H9 (cell line): ENCODE measurements at places on chromosomes 6 and 20. TPM values are rescaled to one million over a fixed set of nuclear protein-coding genes. Genes with fewer than 3 reads are reported as not detected.

DNA sequence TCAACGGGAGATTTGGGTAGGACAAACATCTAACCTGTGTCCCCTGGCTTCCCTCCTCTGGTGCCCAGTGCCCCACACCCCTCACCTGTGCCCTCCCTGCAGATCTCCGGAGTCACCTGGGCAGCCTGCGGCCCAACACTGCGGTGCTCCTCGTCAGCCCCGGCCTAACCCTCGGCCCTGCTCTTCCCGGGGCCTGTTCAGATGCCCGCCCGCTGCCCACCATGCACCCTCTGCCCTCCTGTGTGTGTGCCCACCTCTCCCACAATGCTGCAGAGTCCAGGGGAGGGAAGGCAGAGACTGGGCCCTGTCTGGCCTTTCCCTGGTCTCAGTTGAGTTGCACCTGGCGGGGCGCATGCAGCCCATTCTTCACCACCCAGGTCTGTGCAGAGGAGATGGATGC is 349.3 kb downstream of the CDH4 start:
- peaks cover 9% of the 10 kb centered on the region for H3K36me3 ChIP-seq
- H3K4me3 ChIP-seq = no peak overlapping the region
- no peak for DNase-seq
- no peaks in the 10 kb centered on the region for H3K4me1 ChIP-seq
- no peaks in the 10 kb centered on the region for H3K27me3 ChIP-seq
- H3K27ac ChIP-seq = no peak overlapping the region

GRCh38 chr20:62980970-62981369 is 25.8 kb downstream of the BHLHE23 start:
- H3K4me1 ChIP-seq = no peaks in the 10 kb centered on the region
- DNase-seq = peak; percentile 51
- no peak overlapping the region for H3K4me3 ChIP-seq
- H3K27ac ChIP-seq = no peak overlapping the region
- H3K27me3 ChIP-seq = no peaks in the 10 kb centered on the region

DNA sequence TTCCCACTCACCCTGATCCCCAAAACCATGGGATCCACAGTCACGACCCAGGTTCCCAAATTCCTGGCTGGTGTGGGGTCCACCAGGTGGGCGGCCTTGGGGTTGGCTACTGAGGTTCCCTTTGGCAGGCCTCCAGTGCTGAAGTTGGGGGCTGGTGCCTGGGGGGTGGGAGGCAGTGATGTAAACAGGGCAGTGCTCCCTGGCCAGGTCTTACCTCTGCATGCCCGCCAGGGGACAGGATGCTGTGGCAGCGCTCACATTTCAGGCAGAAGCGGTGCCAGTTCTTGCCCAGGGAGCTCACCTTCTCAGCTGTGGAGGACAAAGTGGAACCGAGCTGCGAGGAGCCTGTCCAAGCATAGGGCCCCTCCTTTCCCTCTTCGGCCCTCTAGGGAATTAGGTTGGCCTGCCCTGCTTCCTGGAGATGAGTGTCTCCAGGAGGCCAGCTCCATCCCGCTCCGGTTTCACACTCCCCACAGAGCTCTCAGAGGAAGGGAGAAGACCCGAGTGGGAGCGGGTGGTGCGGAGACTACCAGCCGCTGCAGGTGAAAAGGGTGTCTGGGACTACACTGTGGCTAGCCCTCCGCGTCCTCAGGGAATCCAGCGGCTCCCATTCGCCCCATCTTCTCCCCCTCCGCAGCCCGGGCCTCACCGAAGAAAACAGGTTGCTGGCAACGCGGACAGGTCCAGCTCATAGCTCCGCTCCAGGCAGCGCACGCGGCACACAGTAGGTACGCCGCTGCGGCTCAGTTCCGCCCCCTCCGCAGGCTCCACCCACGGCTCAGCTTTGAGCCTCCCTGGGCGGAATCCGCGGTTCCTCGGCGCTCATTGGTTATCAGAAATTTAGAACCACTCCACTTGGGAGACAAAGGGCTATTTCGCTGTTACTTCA is at the start of gene CRIP3:
TSS of gene CRIP3 (minus strand) at position 726 of the 889 bp plus-strand sequence. CDS start at position 692, 34 bp downstream.
- H3K27me3 ChIP-seq = no peaks in the 10 kb centered on the region
- peak within 1 kb of the TSS; percentile 70 for H3K4me3 ChIP-seq
- no peak within 1 kb of the TSS for H3K27ac ChIP-seq

GRCh38 chr6:11604215-11604614 is 66.7 kb downstream of the TMEM170B start:
- no peak overlapping the region for H3K4me3 ChIP-seq
- H3K27me3 ChIP-seq = no peaks in the 10 kb centered on the region
- H3K27ac ChIP-seq = no peak overlapping the region
- H3K4me1 ChIP-seq = peaks cover 6% of the 10 kb centered on the region; the same call in 1 of the 2 replicates

- no peaks in the 10 kb centered on the region for H3K36me3 ChIP-seq
- H3K27ac ChIP-seq = no peak overlapping the region
- no peak overlapping the region for H3K4me3 ChIP-seq
Observed at GRCh38 chr6:24451581-24452388, 37.6 kb downstream of the GPLD1 start.

DNA sequence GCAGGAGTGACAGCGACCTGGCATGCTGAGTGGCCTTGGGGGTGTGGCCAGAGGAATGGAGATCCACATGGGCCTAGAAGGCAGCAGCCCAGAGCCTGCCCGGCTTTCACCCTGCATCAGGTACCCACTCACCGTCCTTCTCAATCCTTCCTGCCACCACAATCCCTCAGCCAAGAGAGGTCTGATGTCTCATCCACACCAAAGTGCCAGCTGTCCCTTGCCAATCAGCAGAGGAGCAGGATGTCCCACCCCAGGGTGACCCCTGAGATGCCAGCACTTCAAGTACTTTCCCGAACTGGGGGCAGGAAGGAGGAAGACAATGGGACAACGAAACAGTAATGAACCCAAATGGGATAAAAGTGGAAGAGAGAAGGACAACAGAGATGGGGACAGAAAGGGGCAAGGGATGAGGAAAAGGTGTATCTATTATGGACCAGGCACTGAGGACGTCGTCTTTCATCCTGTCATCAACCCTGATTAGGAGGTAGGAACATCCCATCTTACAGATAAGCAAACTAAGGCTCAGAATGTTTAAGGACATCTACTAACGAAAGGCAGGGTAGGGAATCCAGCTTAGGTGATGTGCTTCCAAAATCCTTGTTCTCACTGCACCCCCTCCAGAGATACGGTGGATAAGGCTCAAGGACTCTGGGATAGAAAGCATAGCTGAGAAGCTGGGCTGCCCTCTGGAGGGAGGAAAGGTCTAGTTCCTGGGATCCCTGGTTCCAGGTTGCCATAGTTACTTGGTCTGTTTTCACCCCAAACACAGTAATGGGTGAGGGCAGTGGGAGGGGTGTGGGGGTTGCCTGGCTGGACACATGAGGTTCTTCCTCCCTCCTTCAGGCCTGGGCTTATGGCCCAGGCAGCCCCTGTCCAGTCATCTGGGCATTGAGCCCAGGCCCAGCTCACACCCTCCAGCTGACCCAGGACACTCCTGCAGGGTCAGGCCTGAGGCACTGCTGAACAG is 4.5 kb upstream of the TNXB start:
- peaks cover 2% of the 10 kb centered on the region; the same call in 1 of the 3 replicates for H3K36me3 ChIP-seq
- no peaks in the 10 kb centered on the region for H3K27me3 ChIP-seq
- H3K4me3 ChIP-seq = no peak overlapping the region; the same call in 2 of the 3 replicates
- H3K27ac ChIP-seq = no peak overlapping the region
- DNase-seq = peak; percentile 78

DNA sequence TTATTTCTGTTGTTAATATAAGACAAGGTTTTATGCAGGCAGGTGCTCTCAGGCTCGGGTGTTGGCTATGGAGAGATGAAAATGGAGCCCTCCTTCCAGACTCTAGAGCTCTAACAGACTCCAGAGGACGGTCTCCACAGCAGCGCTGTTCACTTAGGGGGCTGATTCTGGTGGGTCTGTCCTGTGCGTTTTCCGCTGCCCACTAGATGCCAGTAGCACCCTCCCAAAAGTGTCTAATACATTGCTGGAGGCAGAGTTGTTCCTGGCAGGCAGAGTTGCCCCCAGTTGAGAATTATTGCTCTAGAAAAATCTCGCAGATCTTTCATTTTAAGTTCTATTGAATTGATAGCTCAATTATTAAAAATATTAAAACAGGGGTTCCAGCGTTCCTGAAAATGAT is 109.9 kb downstream of the MAP3K4 start:
- no peak overlapping the region for H3K4me3 ChIP-seq
- no peak overlapping the region for H3K27ac ChIP-seq
- H3K4me1 ChIP-seq = no peaks in the 10 kb centered on the region
- H3K36me3 ChIP-seq = peaks cover 20% of the 10 kb centered on the region
- DNase-seq = no peak

DNA sequence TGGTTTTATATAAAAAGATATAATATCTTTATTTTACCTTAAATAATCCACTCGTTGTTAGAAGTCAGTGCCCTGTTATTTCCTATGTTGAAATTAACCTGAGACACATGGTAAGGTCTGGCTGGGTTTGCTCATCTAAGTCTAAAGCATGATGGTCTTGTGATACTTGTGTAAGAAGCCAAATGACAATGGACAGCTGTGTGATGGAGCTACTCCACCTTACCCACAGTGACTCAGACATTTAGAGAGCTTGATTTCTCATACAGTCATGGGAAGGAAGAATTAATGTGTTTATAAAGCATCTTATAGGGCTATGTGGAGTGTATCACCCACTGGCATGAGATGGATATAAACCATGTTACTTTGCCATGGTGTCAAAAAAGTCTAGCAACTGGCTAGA is 11.7 kb downstream of the CTCFL start:
- no peak overlapping the region for H3K27ac ChIP-seq
- no peaks in the 10 kb centered on the region for H3K36me3 ChIP-seq
- H3K4me3 ChIP-seq = no peak overlapping the region
- peaks cover 6% of the 10 kb centered on the region; the same call in 1 of the 2 replicates for H3K4me1 ChIP-seq
- H3K27me3 ChIP-seq = no peaks in the 10 kb centered on the region

DNA sequence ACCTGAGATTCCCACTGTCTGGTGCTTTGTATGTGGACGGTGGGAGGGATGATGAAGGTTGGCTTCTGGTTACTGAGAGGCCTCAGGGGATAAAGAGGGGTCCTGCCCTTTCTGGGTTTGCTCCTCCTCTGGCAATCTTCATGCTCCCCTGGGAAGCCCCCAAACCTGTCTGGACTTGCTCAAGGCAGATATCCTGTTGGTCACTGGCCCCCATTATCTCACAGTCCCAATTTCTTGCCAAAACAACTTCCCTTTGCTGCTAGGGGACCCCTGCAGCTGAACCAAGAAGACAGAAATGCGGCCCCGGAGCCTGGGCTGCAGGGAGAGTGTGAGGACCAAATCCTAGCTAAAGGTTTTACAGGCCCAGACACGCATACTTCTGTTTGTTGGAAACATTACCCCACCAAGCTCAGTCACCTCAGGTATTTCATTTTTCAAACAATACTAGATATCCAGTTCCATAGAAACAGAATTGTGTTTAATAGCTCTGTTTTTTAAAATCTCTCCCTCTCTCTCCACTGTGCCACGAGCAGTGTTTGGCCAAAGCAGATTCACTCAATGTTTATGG is 63.4 kb upstream of the MRPS10 start:
- H3K4me3 ChIP-seq = no peak overlapping the region
- H3K4me1 ChIP-seq = no peaks in the 10 kb centered on the region
- H3K27me3 ChIP-seq = no peaks in the 10 kb centered on the region
- no peak for DNase-seq

GRCh38 chr20:51624157-51624731 is 81.7 kb upstream of the NFATC2 start:
- H3K27me3 ChIP-seq = no peaks in the 10 kb centered on the region
- H3K36me3 ChIP-seq = no peaks in the 10 kb centered on the region
- H3K27ac ChIP-seq = no peak overlapping the region
- H3K4me3 ChIP-seq = no peak overlapping the region

GRCh38 chr6:126620719-126621118 is 280.8 kb downstream of the CENPW start:
- no peaks in the 10 kb centered on the region for H3K36me3 ChIP-seq
- H3K27me3 ChIP-seq = no peaks in the 10 kb centered on the region
- no peak for DNase-seq
- no peak overlapping the region for H3K4me3 ChIP-seq
- H3K4me1 ChIP-seq = no peaks in the 10 kb centered on the region
- H3K27ac ChIP-seq = no peak overlapping the region

- H3K4me3 ChIP-seq = peak overlapping the region; percentile 75
- no peak overlapping the region for H3K27ac ChIP-seq
- no peaks in the 10 kb centered on the region for H3K27me3 ChIP-seq
- no peaks in the 10 kb centered on the region; the same call in 1 of the 2 replicates for H3K4me1 ChIP-seq
- no peaks in the 10 kb centered on the region for H3K36me3 ChIP-seq
- DNase-seq = peak; percentile 69
Observed at GRCh38 chr6:35687658-35688604, 784 bp downstream of the FKBP5 start.

DNA sequence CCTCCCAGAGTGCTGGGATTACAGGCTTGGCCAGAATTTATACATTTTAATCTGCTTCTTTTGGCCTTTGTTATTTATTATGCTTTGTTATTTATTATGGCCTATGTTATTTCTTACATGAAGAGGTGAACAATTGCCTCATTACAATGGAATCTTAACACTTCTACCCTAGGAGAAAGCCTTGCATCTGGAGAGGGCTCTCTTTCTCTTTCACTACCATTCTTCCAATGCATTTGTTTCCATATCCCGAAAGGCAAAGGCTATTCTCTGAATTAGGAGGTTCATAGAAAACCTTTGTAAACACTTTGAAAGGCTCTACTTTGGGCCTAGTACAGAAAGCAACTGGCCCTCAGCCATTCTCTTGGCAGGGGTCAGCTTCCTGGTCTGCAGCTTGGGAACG is 19.9 kb upstream of the DEK start:
- H3K27ac ChIP-seq = peak overlapping the region; percentile 60
- no peak overlapping the region for H3K4me3 ChIP-seq
- no peak for DNase-seq
- no peaks in the 10 kb centered on the region; the same call in 1 of the 2 replicates for H3K27me3 ChIP-seq
- no peaks in the 10 kb centered on the region for H3K36me3 ChIP-seq
- no peaks in the 10 kb centered on the region for H3K4me1 ChIP-seq

- H3K36me3 ChIP-seq = peaks cover 8% of the 10 kb centered on the region
- no peak overlapping the region for H3K27ac ChIP-seq
- no peak overlapping the region for H3K4me3 ChIP-seq
- H3K27me3 ChIP-seq = no peaks in the 10 kb centered on the region
- no peaks in the 10 kb centered on the region for H3K4me1 ChIP-seq
- DNase-seq = no peak
Observed at GRCh38 chr6:95636552-95637431, 59.5 kb downstream of the MANEA start.

- peaks cover under 1% of the 10 kb centered on the region for H3K36me3 ChIP-seq
- H3K4me1 ChIP-seq = no peaks in the 10 kb centered on the region
- no peak overlapping the region for H3K27ac ChIP-seq
- DNase-seq = peak; percentile 52
- H3K4me3 ChIP-seq = no peak overlapping the region
- H3K27me3 ChIP-seq = no peaks in the 10 kb centered on the region
Observed at GRCh38 chr20:50594591-50595432, 84.6 kb downstream of the PTPN1 start.

- no peak overlapping the region for H3K4me3 ChIP-seq
- no peaks in the 10 kb centered on the region for H3K27me3 ChIP-seq
- DNase-seq = no peak
- H3K27ac ChIP-seq = no peak overlapping the region
Observed at GRCh38 chr20:10861090-10861489, 187.3 kb upstream of the JAG1 start.

GRCh38 chr6:88119769-88120168 is 46.4 kb downstream of the CNR1 start:
- no peaks in the 10 kb centered on the region; the same call in 1 of the 2 replicates for H3K4me1 ChIP-seq
- H3K27ac ChIP-seq = no peak overlapping the region
- DNase-seq = no peak
- no peak overlapping the region for H3K4me3 ChIP-seq

GRCh38 chr6:83708546-83708969 is 343 bp downstream of the SNAP91 start:
- H3K36me3 ChIP-seq = no peaks in the 10 kb centered on the region
- no peak overlapping the region for H3K27ac ChIP-seq
- no peaks in the 10 kb centered on the region for H3K4me1 ChIP-seq
- H3K4me3 ChIP-seq = peak overlapping the region; percentile 93
- peak; percentile 45 for DNase-seq

SMPDL3A gene
- total RNA-seq = 0.59 and 0.68 TPM in 2 replicates

CABLES2 gene
- total RNA-seq = 10.8 and 11.0 TPM in 2 replicates

SEMG1 gene
- total RNA-seq = 1.4 and 2.0 TPM in 2 replicates

CDSN gene
- total RNA-seq = not detected in 2 replicates

MAP3K5 gene
- 1.6 and 1.7 TPM in 2 replicates for total RNA-seq

GLP1R gene
- 0.85 and 1.0 TPM in 2 replicates for total RNA-seq

DZANK1 gene
- 9.6 and 10.5 TPM in 2 replicates for total RNA-seq

C6orf141 gene
- 35.9 and 40.1 TPM in 2 replicates for total RNA-seq
